ENCODE measurements at places on chromosomes 4 and X.

DNA sequence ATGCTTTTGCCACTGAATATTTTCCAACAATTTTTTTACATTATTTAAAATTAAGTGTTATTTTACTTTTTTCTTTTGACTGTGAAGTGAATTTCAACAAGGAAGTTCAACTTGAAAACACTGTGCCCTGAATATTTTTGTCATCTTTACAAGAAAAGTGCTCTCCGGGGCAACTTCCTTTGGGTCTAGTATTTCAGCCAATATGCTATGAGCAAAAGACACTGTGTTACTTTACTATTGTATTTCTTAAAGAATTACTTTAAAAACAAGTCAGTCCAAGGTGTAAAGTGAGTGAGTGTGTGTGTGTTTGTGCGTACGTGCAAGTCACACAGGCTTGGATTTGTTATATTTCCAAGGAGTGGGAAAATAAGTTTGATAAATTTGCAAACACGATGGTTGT lies 7.6 kb upstream of the USP53 start:
- DNase-seq: no peak

DNA sequence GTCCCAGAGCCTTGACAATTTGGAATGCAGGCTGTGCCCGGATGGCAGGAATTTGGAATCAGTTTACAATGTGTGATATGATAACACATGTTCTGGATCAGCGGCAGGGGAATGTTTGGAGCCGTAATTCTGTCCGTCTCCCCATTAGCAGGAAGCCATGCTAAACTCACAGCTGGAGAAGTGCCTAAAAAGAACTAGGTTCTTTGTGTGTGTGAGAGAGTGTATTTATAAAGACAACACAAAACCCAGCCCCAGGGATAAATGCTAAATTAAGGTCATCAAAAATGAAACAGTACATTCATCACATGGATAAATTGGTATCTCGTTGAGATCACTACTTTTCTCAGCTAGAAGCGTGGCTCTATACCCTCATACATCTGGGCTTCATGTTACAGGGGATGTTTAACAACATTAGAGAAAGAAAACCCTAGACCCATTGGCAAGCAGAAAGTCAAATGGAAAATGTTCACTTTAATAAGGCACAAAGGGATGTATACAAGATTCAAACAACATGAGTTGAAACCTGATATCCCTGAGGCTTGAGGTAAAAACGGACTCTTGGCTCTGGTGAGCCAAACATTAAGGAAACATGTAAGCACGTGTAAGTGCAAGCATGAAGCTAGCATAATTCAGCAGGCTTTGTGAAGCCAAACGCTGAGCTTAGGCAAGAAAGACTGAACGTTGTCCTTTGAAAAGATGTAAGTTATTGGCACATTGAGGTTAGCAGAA lies 18.0 kb upstream of the TMEM131L start:
- no peak for DNase-seq

- no peak for DNase-seq
Observed at GRCh38 chr4:70984106-70984505, 9.3 kb upstream of the DCK start.

DNA sequence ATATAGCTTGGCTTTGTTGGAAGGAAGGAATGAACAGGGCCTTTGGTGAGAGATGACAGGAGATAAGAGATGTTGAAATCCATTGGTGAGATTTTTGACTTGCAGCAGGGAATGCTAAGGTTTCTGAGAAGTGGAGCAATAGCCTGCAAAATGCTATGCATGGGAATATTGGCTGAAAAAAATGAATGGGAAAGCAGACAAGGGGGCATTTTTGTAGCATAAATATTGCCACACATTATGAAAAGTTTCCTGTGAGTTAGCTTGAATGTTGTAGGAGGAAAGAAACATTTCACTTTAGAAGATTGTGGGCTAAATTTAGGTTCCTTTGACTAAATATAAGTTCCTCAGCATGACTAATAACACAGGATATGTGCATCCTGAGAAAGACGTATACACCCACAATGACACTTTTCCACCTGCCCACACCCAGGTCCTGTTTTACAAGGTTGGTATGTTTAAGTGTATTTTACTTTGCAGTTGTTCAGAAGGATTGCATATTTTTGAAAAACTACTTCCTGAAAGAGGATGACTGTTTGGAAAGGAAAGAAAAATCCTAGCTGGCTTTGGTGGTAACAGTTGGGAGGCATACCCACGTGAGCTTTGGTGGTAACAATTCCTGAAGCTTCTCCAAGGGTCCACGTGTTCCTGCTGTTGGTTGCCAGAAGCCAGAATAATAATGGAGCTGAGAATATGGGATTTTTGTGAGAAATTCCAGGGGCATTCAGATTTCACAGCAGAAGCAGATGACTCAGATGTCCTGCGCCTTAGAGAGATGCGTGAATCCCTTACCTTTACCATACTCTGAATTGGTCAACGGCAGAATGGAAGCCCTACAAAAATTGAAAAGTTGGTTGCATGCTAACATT lies 28.5 kb downstream of the PHEX start:
- DNase-seq: no peak

GRCh38 chr4:180811556-180811955 lies 1431.6 kb upstream of the TENM3 start:
- no peak for DNase-seq

DNA sequence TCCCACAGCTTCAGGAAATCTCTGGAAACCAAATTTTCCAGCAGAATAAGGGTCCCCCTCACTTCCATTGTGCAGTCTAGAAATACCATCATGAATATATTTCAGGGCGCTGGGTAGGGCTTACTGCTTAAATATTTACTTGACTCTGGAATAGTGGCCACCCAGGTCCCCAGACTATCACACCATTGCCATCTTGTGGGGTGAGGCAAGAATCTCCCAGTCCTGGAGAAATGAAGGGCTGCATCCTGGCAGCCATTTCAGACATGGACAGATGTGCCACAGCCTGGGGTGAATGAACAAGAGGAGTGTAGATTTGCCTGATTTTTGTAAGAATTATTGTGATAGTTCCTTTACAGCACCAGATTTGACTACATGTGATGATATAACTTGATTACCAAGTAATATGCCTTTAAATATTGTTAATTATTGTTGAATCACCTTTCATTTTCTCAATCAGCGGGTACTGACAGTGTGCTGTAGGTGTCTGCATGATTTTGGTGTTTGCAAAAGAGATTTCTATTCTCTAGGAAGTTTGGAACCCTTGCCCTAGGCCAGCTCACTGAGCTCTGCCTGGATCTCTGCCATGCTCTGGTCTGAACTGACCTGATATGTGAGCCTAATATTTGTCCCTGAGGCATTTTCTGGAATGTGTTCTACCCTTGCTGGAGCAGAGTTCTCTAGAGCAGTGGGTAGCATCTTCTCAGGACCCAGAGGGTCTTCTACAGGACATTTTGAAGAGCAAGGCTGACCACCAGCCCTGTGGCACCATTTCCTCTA lies 183.4 kb downstream of the KIT start:
- no peak for DNase-seq

- no peak for DNase-seq
Observed at GRCh38 chr4:1403591-1404572, 2.4 kb downstream of the NKX1-1 start.

GRCh38 chr4:108829966-108830492 lies 67.2 kb upstream of the ETNPPL start:
- no peak for DNase-seq

DNA sequence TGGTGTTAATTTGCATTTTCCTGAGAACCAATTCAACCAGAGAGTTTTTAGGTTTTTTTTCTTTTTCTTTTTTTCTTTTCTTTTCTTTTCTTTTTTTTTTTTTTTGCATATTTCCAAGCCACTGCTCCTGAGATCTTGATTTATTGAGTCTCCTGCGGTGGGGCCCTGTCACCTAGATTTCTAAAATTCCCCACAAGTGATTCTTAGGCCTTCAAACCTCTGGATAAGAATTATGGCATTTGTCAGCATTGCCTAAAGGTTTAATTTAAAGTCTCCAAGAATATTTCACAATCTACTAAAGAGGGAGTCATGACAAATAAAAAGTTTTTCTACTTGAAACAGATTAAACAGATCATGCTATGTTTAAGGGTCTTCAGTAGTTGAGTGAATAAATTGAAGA lies 84.9 kb downstream of the GAB1 start:
- DNase-seq: no peak

GRCh38 chr4:2902126-2902525 lies 58.5 kb downstream of the ADD1 start:
- DNase-seq: no peak

- DNase-seq: no peak
Observed at GRCh38 chrX:108165383-108166111, 74.0 kb downstream of the ATG4A start.

GRCh38 chr4:105815701-105816100 lies 79.6 kb upstream of the NPNT start:
- no peak for DNase-seq

- no peak for DNase-seq
Observed at GRCh38 chr4:18155067-18156041, 133.8 kb upstream of the LCORL start.

- DNase-seq: no peak
Observed at GRCh38 chrX:20056704-20057103, 60.0 kb downstream of the MAP7D2 start.

DNA sequence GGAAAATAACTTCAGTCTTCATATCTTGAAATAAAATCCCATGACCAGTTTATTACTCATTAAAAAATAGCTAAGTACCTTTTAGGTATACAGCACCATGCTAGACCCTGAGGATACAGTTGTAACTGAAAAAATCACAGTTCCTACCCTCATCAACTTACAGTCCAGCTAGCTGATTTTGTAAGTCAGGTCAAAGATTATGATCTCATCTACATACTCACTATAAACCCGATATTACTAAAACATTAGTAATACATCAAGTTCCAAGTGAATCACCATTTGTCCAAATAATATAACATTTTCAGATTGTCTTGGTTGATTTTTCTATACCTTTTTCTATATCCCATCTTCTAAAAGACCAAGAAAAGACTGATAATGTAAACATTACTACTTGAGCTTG lies 333.9 kb downstream of the INPP4B start:
- DNase-seq: no peak

DNA sequence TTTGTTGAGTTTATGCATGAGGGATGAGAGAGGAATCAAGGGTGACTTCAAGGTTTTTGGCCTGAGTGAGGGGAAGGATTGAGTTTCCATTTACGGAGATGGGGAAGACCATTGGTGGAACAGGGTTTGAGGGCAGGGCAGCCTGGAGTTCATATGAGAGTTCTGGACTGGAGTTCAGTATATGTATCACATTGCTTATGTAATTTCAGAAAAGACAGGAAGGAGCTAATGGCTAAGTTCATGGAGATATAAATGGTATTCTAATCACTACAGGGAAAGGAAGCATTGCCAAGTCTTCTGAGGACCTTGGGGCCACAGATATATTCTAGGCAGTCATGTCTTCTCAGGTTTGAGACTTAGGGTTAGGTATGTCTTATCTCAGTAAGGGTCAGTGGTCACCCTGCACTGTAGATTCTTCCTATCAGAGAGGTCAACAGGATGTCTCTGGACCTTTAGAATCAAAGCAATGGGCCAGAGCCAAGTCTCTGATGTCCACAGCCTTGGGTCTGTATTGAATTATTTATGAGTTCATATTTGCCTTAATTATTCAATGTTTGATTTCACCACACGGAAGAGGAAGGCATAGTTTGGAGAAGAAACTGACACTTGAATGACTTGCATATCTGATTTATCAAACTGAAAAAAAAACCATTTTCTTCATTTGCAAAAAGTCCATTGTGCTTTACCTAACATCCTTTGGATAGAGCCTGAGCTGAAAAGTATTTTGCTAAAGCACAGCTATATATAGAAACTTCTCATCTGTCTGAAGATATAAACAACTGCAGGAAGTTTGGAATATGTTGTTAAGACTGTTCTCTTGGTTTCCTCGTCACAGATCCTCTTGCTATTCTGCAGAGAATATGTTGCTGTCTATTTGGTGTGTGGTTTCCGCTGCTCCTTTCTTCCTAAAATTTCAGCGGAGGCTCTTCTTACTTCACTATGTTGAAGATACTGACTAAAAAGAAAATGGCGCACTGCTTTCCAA lies 139.5 kb downstream of the PDGFRA start:
- no peak for DNase-seq

DNA sequence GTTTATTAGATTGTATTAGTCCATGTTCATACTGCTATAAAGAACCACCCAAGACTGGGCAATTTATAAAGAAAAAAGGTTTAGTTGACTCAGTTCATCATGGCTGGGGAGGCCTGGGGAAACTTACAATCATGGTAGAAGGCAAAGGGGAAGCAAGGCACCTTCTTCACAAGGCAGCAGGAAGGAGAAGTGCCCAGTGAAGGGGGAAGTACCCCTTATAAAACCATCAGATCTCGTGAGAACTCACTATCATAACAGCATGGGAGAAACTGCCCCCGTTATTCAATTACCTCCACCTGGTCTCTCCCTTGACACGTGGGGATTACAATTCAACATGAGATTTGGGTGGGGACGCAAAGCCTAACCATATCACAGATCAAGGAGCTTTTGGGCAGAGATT lies 8.1 kb upstream of the HSD17B13 start:
- no peak for DNase-seq

- no peak for DNase-seq
Observed at GRCh38 chrX:21509912-21510311, 135.7 kb downstream of the CNKSR2 start.

DNA sequence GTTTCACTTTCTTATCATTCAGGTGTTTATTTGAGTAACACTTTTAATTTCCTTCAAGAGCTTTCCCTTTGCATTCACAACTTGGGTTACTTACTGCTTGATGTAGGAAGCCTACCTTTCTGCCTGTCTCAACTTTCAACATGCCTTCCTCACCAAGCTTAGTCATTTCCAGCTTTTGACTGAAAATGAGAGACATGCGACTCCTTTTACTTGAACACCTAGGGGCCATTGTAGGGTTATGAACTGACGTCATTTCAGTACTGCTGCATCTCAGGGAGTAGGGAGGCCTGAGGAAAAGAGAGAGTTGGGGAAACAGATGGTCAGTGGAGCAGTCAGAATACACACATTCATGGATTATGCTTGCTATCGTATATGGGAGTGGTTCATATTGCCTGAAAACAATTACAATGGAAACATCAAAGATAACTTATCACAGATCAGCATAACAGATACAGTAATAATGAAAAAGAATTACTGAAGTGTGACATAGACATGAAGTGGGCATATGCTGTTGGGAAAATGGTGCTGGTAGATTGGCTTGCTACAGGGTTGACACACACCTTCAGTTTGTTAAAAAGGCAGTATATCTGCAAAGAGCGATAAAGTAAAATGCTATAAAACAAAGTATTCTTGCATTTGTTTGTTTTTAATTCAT lies 25.7 kb downstream of the USP53 start:
- DNase-seq: no peak

DNA sequence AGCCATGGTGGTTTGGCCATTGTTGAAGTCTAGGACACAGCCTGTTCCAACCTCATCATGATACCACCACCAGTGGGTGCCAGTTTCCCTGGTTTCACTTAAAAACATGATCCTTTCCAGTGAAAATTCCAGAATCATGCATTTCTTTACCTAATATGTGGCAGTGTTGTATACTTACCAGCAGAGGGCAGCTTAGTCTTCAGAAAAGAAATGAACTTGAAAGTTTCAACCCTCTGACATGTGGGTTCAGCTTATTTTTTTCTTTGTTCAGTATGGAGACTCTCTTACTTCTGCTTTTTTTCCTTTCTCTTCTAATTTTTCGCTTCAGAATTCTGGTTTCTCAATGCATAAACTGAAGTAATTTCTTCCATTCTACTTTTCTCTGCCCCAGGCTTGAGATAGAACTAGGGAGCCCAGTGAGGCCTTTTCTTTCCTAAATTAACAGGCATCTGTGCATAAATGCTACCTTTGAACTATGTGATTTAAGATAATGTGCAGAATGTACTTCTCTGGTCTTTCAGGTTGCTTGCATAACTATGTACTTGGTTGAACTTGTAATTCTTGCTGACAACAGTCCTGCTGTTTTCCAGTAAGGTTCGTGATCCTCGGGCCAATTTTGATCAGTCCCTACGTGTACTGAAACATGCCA lies 10.7 kb downstream of the LIAS start:
- no peak for DNase-seq

Data from stimulated activated CD4-positive, alpha-beta T cell treated with anti-CD3 and anti-CD28 coated beads, Interleukin-4, amount 100 ng/mL, for 4 hours (primary cell).